Stomach (tissue), 19 donors: ENCODE measurements at places on chromosomes 3 and 15. TPM values are rescaled to one million over a fixed set of nuclear protein-coding genes. Genes with fewer than 3 reads are reported as not detected.

DNA sequence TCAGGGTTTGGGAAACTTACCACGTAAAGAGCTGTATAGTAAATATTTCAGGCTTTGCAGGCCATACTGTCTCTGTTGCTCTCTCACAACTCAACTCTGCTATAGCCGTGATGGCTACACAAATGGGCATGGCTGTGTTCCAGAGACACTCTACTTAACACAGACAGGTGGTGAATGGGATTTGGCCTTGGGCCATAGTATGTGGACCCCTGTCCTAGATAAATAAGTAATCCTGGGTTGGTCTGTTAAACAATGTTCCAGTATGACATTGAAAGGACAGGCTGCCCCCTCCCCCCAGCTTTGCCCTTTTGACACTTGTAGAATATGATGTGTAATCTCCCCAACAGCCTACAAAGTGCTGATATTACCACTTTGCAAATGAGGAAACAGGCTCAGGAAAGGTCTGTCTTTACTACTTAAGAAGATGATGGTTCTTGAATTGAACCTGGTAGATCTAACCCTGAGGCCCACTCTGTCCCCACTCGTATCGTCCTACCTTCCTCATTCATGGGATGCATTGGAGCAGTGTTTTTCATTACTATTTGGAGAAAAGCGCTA lies 38.4 kb downstream of the SLCO3A1 start:
- no peak for DNase-seq
- H3K27me3 ChIP-seq: no peaks in the 10 kb centered on the region
- H3K4me3 ChIP-seq: no peak overlapping the region

- no peaks in the 10 kb centered on the region for H3K36me3 ChIP-seq
- H3K4me3 ChIP-seq: no peak overlapping the region
- H3K27ac ChIP-seq: no peak overlapping the region
- no peaks in the 10 kb centered on the region for H3K27me3 ChIP-seq
Observed at GRCh38 chr3:182092662-182093262, 381.0 kb downstream of the SOX2 start.

GRCh38 chr15:40957581-40958051 lies 4.3 kb downstream of the CHAC1 start:
- no peak overlapping the region for H3K27ac ChIP-seq
- H3K4me1 ChIP-seq: peaks cover 37% of the 10 kb centered on the region
- DNase-seq: peak; percentile 88
- no peaks in the 10 kb centered on the region for H3K27me3 ChIP-seq
- no peaks in the 10 kb centered on the region for H3K36me3 ChIP-seq

DNA sequence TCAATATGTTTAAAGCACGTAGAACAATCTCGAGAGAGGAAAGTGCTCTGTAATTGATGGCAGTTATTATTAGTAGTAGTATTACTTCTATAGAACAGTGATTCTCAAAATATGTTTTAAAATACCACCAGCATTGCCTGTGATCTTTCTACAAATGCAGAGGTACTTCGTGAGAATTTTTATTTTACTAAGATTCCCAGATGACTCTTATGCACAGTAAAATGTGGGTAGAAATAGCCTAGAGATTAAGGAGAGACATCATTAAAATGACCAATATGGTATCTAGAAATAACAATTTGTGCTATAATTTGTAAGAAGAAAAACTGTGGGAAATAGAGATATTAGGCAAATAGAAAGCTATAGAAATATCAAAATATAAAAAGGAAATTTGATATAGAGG lies 157.9 kb downstream of the SUCNR1 start:
- no peaks in the 10 kb centered on the region for H3K27me3 ChIP-seq
- no peak overlapping the region for H3K27ac ChIP-seq
- no peak for DNase-seq

DNA sequence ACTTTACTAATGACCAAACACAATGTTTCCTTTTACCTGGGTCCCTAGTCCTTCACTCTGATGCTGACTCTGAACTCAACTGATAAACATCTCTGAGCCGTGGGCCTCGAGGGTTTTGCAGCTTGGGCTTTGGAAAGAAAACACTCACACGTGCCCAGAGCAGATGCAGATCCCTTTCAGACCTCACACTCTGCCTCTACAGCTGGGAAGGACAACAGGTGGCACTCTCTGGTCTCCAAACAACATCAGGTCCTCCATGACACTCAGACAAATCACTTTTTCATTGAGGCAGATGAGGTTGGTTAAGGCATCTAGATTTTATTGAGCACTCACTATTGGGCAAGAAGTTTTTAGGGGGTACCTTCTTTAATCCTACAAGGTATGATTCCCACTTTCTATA lies 64.7 kb upstream of the NTRK3 start:
- H3K36me3 ChIP-seq: no peaks in the 10 kb centered on the region
- no peak overlapping the region for H3K4me3 ChIP-seq
- H3K4me1 ChIP-seq: no peaks in the 10 kb centered on the region
- H3K27me3 ChIP-seq: no peaks in the 10 kb centered on the region
- no peak overlapping the region for H3K27ac ChIP-seq

DNA sequence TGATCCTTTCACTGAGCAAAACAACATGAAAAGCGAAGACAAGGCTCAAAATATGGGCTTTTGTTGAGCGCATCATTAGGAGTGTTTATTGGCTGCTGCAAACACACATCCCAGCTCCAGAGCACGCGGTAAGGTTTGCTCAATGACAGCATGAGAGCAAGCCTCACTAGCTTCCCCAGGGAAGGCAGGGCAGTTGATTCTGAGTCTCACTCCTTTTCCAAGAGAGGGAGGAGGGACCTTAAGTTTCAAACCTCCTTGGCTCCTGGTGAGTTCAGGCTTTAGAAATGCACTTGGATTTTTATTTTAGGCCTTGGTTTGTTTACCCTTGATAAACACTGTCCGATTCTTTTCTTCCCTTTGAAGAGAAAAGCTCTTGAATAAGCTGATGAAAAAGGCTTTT lies 69.1 kb upstream of the CACNA2D3 start:
- H3K4me3 ChIP-seq: no peak overlapping the region
- DNase-seq: peak; percentile 55
- H3K27me3 ChIP-seq: no peaks in the 10 kb centered on the region
- H3K27ac ChIP-seq: no peak overlapping the region

GRCh38 chr15:33330931-33331330 lies 20.2 kb downstream of the RYR3 start:
- no peaks in the 10 kb centered on the region for H3K4me1 ChIP-seq
- no peak for DNase-seq
- H3K36me3 ChIP-seq: no peaks in the 10 kb centered on the region
- H3K27ac ChIP-seq: no peak overlapping the region

GRCh38 chr3:47491777-47492176 lies 16.0 kb upstream of the SCAP start:
- no peak for DNase-seq
- H3K4me3 ChIP-seq: no peak overlapping the region
- no peaks in the 10 kb centered on the region for H3K4me1 ChIP-seq
- no peaks in the 10 kb centered on the region for H3K27me3 ChIP-seq

GRCh38 chr3:82129221-82129801 lies 367.9 kb upstream of the GBE1 start:
- H3K36me3 ChIP-seq: no peaks in the 10 kb centered on the region
- no peak for DNase-seq
- H3K27me3 ChIP-seq: no peaks in the 10 kb centered on the region
- no peak overlapping the region for H3K4me3 ChIP-seq

DNA sequence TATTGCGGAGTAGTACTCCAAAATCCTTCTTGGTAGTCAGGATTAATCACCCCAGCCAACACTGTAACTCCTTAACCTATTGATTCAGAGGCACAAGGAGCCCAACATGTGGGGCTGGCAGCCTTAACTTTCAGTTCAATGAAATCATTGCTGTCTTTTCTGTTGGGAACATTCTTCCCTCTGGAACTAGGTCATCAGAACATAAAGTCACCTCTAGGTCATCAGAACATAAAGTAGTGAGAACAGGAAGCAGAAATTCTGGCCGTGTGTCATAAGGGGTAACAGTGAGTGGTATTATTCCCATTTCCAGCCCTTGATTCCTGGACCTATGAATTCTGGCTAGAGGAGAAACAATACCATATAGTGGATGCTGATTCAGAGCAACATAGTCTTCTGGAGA lies 71.5 kb upstream of the TNIK start:
- no peak for DNase-seq
- no peak overlapping the region for H3K4me3 ChIP-seq
- H3K4me1 ChIP-seq: no peaks in the 10 kb centered on the region
- H3K27me3 ChIP-seq: no peaks in the 10 kb centered on the region
- H3K27ac ChIP-seq: no peak overlapping the region

- DNase-seq: peak; percentile 74
- no peaks in the 10 kb centered on the region for H3K36me3 ChIP-seq
- H3K4me1 ChIP-seq: peaks cover 20% of the 10 kb centered on the region
Observed at GRCh38 chr15:77819851-77820728, 187.4 kb upstream of the LINGO1 start.

GRCh38 chr3:73759297-73759711 lies 134.6 kb upstream of the PDZRN3 start:
- no peaks in the 10 kb centered on the region for H3K27me3 ChIP-seq
- H3K4me1 ChIP-seq: no peaks in the 10 kb centered on the region
- DNase-seq: no peak
- no peak overlapping the region for H3K27ac ChIP-seq

GRCh38 chr3:111610189-111610588 lies 15.0 kb upstream of the ZBED2 start:
- no peak for DNase-seq
- no peaks in the 10 kb centered on the region for H3K36me3 ChIP-seq
- H3K27me3 ChIP-seq: no peaks in the 10 kb centered on the region
- H3K4me1 ChIP-seq: no peaks in the 10 kb centered on the region

GRCh38 chr15:56244038-56244810 lies 545 bp upstream of the RFX7 start:
- H3K4me1 ChIP-seq: peaks cover 49% of the 10 kb centered on the region
- DNase-seq: peak; percentile 82
- no peaks in the 10 kb centered on the region for H3K36me3 ChIP-seq
- no peaks in the 10 kb centered on the region for H3K27me3 ChIP-seq

DNA sequence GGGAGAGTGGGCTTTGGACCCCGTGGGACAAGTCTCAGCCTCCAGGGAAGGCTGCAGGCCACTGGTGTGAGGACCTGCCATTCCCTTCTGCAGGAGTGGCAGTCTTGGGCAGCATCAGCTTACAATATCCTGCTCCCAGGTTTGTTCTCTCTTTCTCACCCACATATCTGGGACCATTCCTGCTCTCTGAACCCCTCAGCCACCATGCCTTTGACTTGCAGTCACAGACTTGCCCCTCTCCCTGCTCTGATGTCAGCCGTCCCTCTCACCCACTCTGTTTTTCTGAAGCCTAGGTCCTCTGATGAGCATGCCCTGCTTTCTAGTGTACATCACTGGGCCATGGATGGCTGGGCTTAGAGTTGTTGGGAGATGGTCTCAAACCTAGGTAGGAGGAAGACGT lies 282.1 kb downstream of the EPHB1 start:
- DNase-seq: no peak
- H3K27ac ChIP-seq: no peak overlapping the region
- H3K4me1 ChIP-seq: no peaks in the 10 kb centered on the region
- no peak overlapping the region for H3K4me3 ChIP-seq

DNA sequence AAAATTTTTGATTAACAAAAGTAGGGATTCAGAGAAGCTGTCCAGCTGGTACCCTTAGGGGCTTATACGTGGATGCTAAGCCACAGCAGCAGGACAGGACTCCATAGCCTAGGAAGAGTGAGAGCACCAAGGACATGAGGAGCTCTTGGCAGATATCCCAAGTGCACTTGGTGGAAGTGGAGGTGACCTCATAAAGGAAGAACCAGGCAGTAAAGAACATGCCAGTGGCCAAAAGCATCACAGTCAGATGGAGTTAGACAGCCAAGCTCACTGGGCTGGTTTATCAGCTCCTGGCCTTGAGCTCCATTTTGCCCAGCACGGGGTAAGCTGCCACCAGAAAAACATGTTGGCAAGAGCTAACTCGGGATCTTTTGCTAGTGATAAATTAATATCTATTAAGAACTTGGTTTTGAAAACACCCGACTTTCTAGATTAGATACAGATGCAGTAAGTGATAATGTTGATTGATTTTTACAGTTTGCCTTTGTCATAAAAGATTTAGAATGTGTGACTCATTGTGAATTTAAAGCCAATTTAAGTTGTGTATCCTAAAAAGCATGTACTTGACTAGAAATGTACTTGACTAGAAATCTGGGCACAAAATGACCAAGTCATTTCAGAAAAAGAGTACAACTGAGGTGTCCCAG lies 108.0 kb downstream of the CMSS1 start:
- peak overlapping the region; percentile 47 for H3K27ac ChIP-seq

GRCh38 chr15:100107151-100107550 lies 234.6 kb downstream of the ADAMTS17 start:
- no peak overlapping the region for H3K4me3 ChIP-seq
- peaks cover 5% of the 10 kb centered on the region for H3K4me1 ChIP-seq
- no peaks in the 10 kb centered on the region for H3K27me3 ChIP-seq
- DNase-seq: no peak

DNA sequence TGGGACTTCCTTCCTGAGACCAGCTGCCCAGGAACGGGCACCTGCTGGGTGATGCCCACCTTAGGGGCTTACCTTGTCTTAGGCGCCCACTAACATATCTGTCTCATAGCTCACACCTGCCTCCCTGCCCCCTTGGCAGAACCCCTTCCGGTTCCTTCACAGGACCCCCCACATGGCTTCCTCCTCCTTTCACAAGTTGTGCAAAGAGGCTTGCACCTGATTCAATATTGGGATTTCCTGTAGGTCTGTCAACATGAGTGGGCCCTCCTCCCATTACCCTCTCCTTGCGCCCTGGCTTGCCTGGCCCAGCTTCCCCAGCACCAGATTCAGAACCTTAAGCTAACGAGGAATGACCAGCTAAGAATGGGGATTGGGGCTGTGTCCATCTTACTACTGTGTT lies 633 bp downstream of the THPO start:
- peaks cover 38% of the 10 kb centered on the region for H3K4me1 ChIP-seq
- no peaks in the 10 kb centered on the region for H3K36me3 ChIP-seq
- peaks cover 32% of the 10 kb centered on the region for H3K27me3 ChIP-seq
- H3K4me3 ChIP-seq: no peak overlapping the region
- H3K27ac ChIP-seq: peak overlapping the region; percentile 79
- DNase-seq: no peak

GRCh38 chr3:139732729-139733128 lies 55.0 kb upstream of the NMNAT3 start:
- H3K27ac ChIP-seq: no peak overlapping the region
- H3K4me1 ChIP-seq: no peaks in the 10 kb centered on the region
- H3K27me3 ChIP-seq: no peaks in the 10 kb centered on the region
- no peaks in the 10 kb centered on the region for H3K36me3 ChIP-seq
- no peak overlapping the region for H3K4me3 ChIP-seq

GRCh38 chr3:73225991-73226390 lies 164.5 kb downstream of the EBLN2 start:
- no peak overlapping the region for H3K27ac ChIP-seq
- no peak for DNase-seq
- H3K4me3 ChIP-seq: no peak overlapping the region
- H3K27me3 ChIP-seq: no peaks in the 10 kb centered on the region
- no peaks in the 10 kb centered on the region for H3K4me1 ChIP-seq

TMC3 gene
- not detected for polyA plus RNA-seq

CFAP100 gene
- not detected for polyA plus RNA-seq

CEMIP gene
- polyA plus RNA-seq: 0.53 TPM

FGF12 gene
- 1.6 TPM for polyA plus RNA-seq

ITGB5 gene
- polyA plus RNA-seq: 8.2 TPM

CX3CR1 gene
- 0.06 TPM for polyA plus RNA-seq

RASGRP1 gene
- polyA plus RNA-seq: 0.46 TPM

ADGRG7 gene
- polyA plus RNA-seq: not detected
